ENCODE measurements at places on chromosomes 2 and 18.

GRCh38 chr2:134370655-134371445, 117.0 kb downstream of the MGAT5 start:
- DNase-seq = no peak

- DNase-seq = no peak
These were observed 6.7 kb downstream of the EHD3 start for GRCh38 chr2:31240381-31241365.

GRCh38 chr2:237299906-237300305, 114.1 kb downstream of the COL6A3 start:
- DNase-seq = no peak

GRCh38 chr2:65027616-65028244, 28.5 kb upstream of the CEP68 start:
- DNase-seq = no peak

DNA sequence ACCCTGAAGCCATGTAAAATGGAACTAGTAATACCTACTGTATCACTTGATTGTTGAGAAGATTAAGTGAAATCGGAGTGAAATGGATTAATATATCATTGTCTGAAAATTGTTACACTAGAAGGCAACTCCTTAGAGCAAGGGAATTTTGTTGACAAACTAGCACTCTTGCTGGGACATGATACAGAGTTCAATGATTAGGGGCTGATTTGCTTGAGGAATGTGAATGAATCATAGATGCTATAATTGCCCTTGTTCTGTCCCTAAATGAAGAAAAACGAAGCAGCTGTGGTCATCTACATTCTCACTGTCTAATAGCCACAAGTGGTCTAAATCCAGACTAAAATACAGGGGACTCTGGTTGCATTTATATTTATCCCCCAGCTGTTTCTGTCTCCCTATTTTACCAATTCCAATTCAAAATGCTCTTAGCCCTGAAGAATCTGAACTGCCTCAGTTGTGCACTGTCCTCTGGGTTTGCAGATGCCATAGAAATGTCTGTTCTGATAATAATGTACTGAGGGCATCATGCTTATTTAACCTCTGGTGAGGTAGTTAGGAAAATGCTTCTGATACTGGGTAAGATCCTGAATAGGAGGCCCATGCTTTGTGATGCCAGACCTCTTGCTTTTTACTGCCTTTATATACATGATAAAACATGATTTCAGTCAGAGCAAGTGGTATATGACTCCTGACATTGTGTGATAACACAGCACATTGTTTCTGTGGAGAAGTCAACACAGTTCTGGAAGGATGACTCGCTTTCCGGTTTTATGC, 382.1 kb downstream of the NRXN1 start:
- no peak for DNase-seq

DNA sequence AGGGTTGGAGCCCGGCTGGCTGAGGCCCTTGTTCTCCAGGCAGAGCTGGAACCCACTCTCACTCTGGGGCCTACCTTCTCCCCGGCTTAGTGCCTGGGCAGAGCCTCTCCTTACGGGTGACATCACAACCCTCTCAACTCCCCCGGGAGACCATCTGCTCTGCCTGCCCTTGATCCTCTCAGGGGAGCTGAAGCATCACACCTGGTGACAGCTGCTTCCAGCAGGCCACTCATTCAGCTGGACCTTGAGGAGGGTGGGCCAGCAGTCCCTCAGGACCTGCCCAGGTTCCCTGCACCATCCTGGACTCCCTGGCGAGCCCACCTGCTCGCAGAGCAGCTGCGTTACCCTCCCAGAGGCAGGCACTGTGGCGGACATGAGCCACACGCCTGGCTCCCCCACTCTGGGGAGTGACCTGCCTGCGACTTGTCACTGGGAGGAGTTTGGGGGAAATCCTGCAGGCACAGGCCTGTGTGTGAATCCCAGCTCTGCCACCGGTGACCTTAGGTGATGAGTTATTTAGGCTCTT, 13.1 kb downstream of the HS6ST1 start:
- no peak for DNase-seq

GRCh38 chr2:604854-605524, 72.2 kb downstream of the TMEM18 start:
- DNase-seq = no peak

DNA sequence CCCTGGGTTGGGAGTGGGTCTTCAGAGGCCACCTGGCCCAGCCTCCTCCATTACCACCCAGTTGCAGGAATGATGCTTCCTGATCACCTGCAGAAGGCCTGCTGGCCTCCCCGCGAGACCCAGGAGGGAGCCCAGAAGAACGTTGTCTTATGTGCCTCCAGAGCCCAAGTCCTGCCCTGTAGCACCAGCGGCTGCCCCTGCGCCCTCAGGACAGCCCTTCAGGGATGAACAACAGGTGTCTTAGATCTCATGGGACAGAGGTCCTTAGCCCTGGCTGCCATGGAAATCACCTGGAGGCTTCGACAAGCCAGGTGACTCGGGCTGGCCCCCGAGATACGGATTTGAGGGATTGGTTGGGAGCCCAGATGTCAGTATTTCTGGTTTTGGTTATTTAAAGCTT, 278.8 kb downstream of the CELF4 start:
- DNase-seq = no peak

DNA sequence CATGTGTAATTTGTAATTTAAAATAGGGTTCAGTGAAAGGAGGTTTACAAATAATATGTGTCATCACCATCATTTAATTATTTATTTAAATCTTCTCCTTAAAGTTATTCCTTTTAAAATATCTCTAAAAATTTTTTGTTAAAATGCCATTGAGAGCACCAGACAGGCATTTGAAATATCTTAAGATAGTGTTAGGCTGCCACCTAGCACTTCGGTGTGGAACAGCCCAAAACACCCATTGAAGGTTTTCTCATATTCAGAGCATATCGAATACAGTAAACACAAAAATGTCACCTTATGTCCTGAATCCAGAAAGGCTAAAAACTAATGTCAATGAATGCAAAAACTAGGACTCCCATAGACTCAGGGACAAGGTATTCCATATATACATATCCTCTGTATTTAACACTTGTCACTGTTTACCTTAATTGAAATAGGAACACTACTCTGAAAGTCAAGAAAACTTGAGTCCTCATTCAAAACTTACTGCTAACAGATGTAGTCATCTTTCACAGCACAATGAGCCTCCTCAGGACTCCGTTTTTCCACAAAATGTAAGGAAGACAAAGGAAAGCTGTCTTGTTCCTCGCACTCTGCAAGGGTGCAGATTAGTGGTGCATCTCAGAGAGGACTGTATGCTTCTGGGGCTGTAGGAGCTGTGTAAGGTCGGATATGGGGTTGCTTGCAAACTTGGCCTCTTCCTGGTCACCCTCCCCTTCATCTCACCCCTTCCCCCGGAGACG, 329.5 kb downstream of the PAX3 start:
- DNase-seq = no peak

GRCh38 chr18:43847164-43848091, 570.1 kb upstream of the SYT4 start:
- DNase-seq = no peak

- no peak for DNase-seq
These were observed 174.4 kb upstream of the MEX3C start for GRCh38 chr18:51371929-51372328.

GRCh38 chr2:132757002-132757589, 87.1 kb upstream of the LYPD1 start:
- no peak for DNase-seq

DNA sequence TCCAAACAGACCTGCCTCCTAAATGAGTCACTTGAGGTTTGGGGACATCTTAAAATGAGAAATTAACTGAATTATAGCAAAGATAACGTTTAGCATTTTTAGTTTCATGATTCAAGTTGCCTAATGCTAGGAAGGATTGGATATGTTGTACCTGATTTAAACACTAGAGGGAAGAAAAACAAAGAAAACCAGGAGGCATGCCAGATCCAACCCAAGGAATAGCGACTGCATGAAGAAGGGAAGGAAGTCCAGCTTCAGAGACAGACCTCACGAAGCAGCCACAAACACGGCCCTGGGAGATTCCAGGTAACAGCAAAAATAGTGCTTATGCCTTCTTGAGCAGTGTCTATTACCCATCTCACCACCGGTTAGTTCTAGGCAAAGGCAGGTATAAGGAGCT, 499.9 kb upstream of the SPHKAP start:
- DNase-seq = no peak

DNA sequence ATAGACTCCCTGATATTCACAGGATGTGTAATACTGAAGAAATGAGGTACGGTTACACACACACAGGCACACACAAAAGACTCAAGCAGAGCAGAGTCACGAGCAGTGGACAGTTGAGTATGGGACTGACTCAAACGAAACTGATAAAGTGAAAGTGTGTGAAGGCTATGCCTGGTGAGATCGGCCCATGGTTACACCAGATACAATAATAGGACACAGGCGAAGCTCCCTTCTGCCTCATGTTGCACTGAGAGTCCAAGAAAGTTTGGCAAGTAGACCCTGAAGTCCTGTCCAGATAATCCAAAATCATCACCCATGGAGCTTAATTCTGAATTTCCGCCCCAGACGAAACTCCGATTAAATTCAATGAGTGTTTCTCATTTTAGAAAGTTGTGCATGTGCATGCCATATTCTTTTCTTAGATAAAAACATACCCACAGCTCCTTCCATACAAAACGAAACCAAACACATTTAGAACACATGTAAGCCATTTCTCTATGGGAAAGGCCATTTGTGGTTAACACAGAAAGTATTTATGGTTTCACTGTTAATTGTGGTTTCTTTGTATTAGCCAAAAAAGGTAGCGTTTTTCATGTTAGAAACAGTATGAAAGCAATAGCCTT, 567.6 kb downstream of the PLCL1 start:
- no peak for DNase-seq

DNA sequence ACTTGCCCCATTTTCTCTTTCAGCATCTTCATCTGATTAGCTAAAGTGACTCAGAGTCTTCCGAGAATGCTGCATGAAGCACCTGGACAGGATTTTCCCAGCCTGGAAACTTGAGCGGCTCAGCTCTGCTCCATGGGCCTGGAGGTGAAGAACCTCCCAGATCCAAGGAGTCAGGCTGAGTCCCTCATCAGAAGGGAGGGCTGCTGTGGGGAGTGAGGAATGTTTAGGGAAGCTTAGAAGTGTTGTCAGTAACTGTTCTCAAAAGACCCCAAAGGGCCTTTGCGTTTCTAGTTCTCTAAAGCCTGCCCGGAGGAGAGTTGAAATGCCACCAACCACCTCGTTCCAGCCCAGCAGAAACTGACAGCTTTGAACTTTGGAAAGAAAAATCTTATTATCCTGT, 157.1 kb downstream of the CLIP4 start:
- no peak for DNase-seq

DNA sequence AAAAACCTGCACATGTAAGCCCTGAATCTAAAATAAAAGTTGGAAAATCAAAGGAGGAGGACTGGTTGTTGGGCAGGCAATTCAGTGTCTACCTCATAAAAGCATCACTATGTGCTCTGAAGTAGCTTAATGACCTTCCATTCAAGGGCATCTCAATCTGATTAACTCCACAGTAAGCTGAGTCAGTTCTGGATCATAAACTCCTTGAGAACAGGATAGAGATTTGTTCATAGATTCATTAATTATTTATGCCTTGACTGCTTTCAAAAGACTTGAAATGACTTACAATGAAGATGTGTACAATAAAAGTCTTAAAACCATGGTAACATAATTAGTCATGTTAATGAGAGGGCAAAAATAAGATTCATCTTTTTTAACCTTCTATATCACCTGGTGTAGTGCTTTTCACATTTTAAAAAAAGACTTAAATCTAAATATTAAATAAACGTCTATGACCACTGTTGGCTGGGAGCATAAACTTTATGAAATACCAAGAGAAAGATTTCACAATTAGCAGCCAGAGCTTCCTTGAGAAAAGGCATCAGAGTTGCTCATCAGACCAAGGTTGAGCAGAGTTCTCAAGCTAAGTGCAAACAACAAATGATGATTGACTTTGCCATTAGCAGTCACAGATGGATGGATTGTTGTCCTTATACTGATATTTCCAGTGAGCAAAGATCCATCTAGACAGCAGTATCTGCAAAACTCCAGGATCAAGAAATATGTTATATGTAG, 237.3 kb upstream of the THUMPD2 start:
- DNase-seq = no peak

DNA sequence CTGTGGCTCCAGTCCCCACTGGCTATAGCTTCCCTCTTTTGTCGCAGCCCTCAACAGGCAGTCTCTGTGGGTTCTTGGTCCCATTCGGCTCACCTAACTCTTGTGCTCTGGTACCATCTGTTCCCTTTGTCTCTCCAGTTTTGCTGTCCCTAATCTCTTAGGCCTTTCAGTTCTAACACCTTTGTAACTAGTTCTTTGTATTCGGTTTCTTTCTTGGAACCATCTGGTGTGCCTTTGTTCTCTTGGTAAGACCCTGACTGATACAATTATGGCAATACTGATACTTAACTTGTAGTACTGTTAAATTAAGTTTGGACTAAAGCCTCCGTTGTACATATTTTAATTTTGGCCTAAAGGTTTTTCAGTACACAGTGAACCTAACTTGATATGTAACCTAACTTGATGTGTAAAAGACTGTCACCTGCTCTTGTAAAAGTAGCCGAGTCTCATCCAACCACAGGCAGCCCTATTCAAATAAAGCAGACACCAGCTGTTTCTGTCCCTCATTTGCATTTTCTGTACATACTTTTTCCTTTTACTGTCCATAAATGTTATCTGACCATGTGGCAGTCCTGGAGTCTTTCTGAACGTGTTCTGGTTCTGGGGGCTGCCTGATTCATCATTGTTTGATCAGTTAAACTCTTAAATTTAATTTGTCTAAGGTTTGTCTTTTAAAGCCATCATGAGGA, 4.8 kb upstream of the MRPL44 start:
- no peak for DNase-seq

GRCh38 chr18:78406743-78407465, 572.7 kb upstream of the SALL3 start:
- DNase-seq = peak; percentile 12

DNA sequence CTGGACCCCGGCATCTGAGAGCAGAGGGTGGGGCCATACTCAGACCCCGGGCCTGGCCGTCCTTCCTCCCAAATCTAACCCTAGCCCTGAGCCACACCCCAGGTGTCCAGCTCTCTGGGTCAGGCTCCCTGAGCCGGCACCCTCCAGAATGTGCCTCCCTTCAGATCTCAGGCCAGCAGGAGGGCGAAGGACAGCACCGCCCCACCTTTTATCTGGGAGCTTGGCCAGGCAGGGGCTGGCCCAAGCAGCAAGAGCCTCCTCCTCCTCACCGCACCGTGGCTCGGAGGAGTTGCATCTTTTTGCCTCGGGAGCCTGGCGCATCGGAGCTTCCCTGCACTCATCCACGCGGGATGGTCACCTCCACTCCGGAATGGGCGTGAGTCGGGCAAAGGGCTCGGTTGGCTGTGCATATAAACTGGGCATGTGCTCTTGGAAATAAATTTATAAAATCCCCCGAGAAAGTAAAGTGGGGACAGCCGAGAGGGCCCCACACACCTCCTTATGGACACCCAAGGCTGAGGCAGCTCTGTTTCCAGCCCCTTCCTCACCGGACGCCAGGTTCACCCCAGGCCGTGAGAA, 69.1 kb upstream of the CTDP1 start:
- DNase-seq = no peak

GRCh38 chr2:65615602-65616001, 183.2 kb upstream of the SPRED2 start:
- no peak for DNase-seq
